ENCODE measurements at places on chromosomes 12 and 14.

DNA sequence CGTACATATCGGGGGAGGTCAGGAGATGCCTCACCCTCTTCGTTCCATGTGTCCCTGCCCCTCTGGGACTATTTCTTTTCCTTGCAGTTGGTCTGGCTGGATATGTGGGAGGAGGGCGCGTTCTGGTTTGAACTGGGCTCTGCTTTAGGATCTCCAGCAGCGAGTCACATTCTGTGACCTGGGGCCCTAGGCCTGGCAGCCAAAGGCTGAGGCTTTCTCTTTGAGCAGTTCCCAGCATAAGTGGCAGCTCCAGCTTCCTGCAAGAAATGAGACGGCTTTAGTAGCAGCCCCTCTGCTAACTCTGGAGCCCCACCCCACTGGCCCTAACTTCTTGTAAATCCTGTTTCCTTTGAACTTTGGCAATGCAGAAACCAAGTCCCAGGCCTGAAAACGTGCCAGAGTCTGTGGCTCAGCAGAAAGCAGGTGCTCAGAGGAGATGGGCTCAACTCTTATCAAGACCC lies 274.8 kb downstream of the DPF3 start:
- no peak for DNase-seq

- DNase-seq, result no peak
These were observed 85.0 kb upstream of the SEL1L start for GRCh38 chr14:81618695-81619094.

- no peak for DNase-seq
These were observed 55.2 kb downstream of the FOS start for GRCh38 chr14:75333606-75334548.

DNA sequence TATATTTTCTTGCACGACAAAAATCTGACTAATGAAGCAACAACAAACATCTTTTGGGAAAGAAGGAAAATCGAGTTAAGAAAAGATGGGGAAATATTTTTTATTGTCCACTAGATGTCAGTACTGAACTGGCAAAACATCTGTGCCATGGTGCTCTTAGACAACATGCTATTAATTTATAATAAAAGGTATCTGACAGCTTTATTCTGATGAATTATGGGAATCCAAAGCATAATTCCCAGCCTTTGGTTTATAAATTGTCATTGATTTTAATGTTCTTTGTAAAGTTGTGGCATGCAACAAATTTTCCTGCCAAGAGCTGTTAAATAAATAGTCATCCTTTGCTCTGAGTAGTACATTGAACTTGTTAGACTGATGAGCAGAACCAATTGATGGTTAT lies 231.2 kb downstream of the ETNK1 start:
- DNase-seq, result no peak

- no peak for DNase-seq
These were observed 224.5 kb upstream of the PELI2 start for GRCh38 chr14:55893705-55894104.

- DNase-seq, result no peak
These were observed 70.0 kb downstream of the DIP2B start for GRCh38 chr12:50574601-50575348.

GRCh38 chr12:19411234-19412204 lies 27.8 kb upstream of the AEBP2 start:
- no peak for DNase-seq

DNA sequence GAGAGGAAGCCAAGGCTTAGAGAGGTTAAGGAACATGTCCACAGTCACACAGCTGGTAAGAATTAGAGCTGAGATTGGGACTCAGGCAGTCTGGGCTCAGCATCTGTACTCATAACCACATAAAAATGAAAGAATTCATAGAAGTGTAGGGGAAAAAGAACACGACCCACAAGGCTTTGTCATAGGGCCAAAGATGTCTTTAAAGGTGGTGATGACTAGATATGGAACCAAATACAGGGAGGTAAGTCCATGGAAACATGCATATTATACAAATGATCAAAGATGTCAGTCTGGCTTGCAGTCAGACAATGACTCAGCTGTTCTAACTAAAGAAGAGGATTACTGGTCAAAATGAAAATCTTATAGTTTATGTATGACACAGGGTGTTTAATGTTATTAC lies 7.2 kb upstream of the SSPN start:
- no peak for DNase-seq

- DNase-seq, result no peak
These were observed 117.5 kb downstream of the PIWIL1 start for GRCh38 chr12:130455161-130455560.

DNA sequence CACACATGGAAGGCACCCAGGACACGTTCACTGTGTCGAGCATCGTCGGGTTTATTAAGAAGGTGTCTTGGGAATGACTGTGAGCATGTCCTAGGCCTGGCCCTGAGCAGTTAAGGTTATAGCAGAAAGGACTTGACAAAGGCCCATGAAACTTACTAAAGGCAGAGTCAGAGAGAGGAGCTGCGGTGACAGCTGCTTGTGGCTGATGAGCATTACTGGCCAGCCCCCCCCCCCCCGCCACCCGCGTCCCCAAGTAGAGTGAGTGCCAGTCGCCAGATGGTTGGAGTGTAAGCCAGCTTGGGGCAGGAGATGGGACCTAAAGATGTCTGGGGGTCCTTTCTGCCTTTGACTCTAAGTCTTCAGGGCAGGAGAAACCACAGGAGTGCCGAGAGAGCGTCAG lies 169.9 kb downstream of the TSPAN9 start:
- no peak for DNase-seq

DNA sequence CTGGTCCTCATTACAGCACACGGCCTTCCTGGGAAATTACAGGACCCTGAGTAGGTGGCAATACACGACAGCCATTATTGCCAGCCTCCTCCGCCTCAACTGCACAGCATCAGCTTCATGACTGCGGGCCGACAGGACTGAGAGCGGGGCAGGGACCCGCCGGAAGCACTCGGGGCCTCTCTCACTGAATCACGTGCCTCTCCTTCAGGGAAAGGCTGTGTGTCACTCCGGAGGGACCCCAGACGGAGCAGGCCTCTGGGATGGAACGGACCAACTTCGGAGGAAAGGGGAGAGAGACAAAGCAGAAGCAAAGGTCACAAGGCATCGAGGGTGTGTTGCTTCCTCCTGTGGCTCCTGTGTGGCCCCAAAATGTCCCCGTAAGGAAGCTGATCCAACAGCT lies 90.0 kb downstream of the RNF34 start:
- no peak for DNase-seq

DNA sequence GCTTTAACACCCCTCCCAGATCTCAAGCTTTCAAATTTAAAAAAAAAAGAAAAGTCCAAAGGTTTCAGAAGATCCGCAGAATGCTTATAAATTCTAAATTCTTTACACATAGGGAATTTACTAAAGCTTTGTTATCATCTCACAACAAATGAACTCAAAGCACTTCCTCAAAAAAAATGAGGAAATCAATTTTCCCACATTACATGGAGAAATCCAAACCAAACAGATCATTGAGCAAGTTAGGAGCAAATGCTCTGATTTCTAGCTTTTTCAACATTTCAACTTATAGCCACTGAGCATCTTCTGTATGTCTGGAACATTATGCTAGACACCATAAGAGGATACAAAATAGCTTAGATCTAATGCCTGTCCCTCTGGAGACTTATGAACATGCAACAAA lies 161.0 kb downstream of the CEP128 start:
- DNase-seq, result no peak

- DNase-seq, result no peak
These were observed 16.2 kb upstream of the PCNX1 start for GRCh38 chr14:70890826-70891659.

- DNase-seq, result no peak
These were observed 14.0 kb downstream of the MANSC1 start for GRCh38 chr12:12336049-12336411.

DNA sequence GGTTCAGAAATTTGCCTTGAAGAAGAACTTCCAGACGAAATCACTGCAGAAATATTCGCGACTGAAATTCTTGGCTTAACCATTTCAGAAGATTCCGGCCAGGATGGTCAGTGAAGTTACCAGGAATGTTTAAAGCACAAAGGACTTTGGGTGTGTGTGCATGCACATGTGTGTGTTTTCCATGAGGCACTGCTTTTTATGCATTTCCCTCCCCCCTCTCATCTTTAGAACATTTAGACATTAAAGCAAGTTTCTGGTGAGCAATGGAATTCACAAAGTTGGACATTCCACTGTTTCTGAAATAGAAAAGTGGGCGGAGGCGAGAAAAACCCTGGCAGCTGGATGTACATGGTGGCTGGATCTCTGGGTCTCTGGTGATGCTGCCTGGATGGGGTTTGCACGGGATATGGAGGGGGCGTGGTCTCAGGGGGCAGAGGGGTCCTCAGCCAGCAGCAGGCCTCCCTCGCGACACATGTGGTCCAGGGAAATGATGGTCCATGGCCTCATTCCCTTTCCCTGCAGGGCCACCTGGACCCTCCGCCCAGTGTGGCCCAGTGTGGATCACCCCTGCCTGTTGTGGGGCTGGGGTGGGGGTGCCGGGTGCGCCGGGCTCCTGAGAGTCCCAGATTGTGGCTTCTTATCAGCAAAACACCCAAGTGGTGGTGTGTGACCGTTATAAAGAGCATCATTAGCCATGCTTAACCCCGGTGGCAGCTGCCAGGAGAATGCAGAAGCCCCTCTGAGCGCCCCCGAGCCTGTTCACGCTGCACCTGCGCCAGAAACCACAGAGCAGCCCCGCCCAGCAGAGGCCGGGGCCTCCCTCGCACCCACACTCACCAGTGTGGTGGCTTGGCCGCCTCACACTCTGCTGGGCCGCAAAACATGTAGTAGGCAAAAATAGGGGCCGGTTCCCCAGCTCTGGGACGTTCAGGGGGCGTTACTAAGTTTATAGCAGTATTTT lies 17.8 kb upstream of the BCL7A start:
- no peak for DNase-seq

GRCh38 chr12:31481415-31481814 lies 109.5 kb downstream of the DENND5B start:
- DNase-seq, result no peak

DNA sequence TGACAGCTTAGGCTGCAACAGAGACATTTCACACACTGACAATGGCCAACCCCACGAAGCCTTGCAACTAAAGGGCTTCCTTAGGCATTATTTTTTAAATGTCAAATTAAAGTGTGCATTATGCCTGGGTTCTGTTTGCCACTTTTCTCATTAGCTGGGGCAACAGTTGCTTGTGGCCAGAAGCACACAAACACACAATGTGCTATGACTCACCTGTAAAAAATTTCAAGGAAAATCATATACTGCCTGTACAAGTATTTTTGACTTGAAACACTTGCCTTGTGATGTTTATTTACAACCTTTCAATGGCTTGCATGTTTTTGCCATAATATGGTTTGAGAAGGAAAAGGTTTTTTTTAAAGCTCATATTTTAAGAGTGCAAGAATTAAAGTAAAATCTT lies 1.9 kb downstream of the NTN4 start:
- no peak for DNase-seq

DNA sequence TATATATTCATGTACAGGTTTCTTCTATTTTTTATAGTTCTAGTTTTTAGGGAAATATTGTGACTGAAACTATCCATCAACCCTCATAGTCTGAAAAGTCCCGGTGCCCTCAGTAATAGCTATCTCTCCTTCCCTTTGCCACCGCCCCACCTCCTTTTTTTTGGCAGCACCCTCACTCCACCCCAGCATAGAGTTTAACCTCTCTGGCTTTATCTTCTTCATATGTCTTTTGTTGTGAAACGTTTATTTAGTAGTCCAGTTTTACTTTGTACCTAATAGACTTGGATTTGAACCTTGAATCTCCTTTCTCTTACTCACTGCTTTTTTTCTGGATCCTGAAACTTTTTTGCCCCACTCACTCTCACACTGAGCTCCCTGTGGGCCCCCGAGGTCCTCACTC lies 109.5 kb downstream of the BBS10 start:
- no peak for DNase-seq

- no peak for DNase-seq
These were observed 292.3 kb downstream of the FUT8 start for GRCh38 chr14:65704850-65705249.

- DNase-seq, result no peak
These were observed 105.7 kb downstream of the GCH1 start for GRCh38 chr14:54796961-54797360.

GRCh38 chr12:89439941-89440340 lies 84.7 kb downstream of the GALNT4 start:
- DNase-seq, result no peak

GRCh38 chr12:31265722-31266121 lies 60.2 kb downstream of the SINHCAF start:
- DNase-seq, result no peak

GRCh38 chr12:88433997-88434703 lies 146.1 kb downstream of the KITLG start:
- DNase-seq, result no peak

DNA sequence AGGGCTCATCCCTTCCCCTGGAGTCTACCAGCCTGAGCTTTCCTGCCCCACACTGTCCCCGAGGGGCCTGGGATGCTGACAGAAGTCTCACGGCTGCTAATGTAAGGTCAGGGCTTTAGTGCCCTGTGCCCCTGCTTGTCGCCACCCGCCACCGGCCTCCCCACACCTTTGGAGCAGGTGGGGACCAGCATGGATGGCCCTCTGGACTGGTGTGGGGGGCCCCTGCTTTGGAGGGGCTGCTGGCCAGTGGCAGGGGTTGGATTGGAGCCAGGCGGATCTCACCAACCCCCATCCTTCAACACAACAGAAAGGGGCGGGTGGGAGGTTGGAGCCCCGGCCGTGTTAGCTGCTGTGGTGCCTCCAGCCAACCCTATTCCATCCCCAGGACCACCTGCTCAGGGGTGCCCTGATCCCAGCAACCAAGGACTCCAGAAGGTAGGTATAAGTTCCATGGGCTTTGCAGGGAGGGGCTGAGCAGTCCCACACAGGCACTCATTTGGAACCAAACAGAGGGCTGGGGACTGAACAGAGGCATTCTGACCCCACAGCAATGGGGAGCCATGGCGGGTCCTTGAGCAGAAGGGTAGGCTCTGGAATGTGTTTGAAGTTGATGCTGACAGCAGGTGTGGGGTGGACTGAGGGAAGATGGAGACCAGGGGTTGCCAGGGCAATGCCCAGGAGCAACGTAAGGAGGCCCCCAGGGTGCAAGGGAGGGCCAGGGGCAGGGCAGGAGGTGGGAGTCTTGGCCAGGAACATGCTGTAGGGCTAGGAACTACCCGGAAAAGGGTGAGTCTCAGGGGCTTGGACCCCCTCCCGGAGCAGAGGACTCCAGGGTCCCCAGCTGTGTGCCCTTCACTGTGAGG lies 145.1 kb upstream of the C14orf180 start:
- no peak for DNase-seq

- no peak for DNase-seq
These were observed 2.0 kb downstream of the DTX1 start for GRCh38 chr12:113058553-113058952.

DNA sequence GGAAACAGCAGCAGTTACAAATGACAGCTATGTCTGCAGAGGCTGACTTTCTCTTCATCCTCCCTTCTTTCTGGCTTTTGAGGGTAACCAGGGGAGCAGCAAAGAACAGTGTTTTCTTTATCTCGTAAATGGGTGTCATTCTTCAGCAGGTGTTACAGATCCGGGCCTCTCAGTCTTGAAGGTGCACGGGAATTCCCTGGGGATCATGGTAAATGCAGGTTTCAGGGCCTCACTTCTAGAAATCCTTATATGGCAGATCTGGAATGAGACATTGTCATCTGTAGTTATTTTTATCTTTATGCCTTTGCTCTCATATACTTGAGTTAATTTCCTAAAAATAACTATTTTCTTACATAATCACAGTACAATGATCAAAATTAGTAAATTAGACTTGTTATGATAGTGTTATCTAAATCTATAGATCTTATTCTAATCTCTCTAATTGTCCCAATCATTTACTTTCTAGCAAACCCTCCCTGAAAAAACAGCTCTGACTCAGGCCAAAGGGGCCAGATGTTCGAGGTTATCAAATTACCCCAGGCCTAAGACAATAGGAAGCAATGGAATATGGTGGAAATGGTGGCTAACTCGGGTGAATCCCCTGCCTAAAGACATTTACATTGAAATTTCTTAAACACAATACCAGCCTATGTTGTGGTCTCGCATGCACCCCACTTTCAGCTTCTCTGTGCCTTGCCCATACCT lies 145.0 kb downstream of the CAND1 start:
- DNase-seq, result no peak
